T-cell (primary cell): ENCODE measurements at places on chromosomes 4 and X.

DNA sequence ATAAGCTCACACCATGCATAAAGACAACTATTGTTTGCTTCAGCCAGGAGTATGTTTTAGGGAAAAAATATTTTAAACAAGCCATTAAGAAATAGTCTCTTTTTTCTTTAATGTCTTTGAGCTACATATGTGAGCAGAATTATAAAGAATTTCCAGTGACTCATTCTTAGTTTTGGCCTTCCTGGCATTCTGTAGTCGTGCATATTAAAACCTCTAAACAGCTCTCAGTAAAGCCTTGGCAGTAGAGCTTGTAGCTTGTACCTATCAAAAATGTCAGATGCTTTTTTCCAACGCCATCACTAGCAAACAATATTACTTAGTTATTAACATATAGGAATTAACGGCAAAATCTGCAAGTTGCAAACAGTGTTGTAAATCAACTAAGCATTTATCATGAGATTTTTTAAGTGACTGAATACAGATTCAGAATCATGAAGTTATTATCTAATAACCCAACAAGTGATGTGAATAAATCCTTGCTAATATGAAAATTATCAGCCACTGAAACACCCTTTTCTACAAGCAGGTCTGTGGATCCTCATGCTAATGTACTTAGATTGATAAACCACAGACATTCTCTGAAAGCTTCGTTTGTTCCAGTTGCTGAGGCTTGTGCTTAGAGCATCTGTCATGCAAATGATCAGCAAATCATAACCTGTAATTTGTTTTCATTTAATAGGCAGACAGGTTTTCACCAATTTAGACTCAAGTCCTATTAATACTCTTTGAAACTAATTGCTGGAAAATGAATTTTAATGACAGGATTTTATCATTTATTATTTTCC is 412.0 kb upstream of the ATOH1 start:
- DNase-seq, result no peak

GRCh38 chrX:150525061-150525919 is 43.1 kb upstream of the MTM1 start:
- DNase-seq, result no peak

DNA sequence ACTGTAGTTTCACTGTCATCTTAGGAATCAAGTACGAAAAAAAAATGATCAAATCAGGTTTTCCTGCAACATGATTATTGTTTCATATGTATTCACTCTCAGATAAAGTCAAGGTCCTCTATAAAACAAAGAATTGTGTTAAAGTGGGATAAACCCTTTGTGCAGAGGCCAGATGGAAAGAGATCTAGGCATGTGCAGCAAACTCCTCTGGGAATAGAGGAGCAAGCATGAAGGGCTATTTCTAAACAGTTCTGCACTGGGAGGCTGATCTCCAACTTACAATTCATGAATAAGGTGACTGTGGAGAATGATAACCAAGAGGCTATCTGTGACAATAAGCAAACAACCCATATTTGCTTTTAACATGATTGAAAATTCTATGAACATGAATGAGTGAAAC is 2.4 kb upstream of the WDFY3 start:
- no peak for DNase-seq

DNA sequence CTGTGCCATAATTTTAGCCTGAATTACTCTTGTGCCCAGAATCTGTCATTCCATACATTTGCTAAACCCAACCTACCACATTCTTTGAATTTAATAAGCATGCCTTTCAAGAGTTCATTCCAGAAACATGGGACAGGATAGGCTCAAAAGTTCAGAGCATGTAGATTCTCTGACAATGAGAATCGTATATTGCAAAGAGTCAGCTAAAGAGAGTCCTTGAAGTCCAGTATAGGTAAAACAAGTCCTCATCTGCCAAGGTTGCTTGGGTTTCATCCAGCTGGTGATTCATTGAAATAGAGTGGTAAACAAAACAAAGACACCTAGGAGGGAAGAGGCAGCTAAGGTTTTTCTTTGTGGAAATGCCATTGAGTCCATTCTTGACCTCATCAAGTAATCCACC is 249.3 kb upstream of the DIPK2B start:
- DNase-seq, result no peak

DNA sequence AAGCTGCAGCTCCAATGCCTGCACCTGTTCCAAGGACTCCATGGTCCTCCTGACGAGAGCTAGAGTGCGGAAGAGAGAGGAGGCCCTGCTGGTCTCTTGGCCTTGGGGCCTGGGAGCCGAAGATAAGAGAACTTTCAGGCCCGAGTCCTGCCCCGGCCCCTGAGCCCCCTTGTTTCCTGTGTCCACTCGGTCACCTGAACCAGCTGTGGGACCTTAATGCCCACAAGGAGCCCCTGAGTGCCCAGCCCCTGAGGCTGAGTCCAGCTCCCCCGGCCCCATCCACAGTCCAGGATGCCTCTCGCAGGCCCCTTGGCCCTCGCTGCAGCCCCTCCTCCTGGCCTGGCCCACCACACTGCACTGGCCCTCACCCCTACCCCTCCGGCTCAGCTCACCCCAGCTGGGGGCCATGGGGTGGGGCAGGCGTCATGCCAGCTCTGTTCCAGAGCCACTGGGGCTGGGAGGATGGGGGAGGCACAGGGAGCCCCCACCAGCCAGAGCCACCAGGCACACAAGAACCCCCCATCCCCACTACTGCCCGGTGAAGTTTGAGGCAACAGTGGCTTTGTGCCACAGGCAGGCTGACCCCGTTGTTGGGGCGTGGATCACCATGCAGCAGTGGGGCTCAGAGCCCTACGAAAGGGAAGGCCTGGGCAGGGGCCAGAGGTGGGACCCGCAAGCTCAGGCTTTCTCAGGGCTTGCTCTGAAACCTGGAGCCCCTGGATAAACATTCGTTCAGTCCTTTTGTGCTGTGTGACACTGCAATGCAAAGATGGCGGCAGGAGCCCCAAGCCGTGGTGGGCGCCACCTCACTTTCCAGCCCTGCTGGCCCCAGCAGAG is 14.1 kb downstream of the NAT8L start:
- DNase-seq, result no peak

DNA sequence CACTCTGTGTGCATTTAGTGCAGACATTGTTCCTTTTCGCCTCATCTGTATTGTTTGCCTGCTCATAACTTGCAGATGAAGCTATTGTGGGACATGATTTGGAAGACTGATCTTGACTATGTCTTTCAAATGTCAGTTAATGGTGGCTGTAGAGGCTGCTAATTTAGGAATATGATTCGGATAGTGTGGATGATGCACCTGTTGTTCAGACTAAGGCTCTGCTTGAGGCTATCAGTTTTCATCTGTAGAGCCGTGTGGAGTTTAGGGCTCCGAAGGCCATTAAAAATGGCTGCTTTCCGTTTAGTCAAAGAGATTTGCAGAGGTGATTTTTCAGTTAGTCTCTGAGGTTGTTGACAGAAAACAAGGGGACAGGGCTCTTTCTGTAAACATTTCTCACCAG is 102.0 kb downstream of the GBA3 start:
- DNase-seq, result no peak

- no peak for DNase-seq
Observed at GRCh38 chrX:32489125-32489524, 722.2 kb downstream of the DMD start.

- DNase-seq, result no peak
Observed at GRCh38 chr4:70666369-70666768, at the start of gene JCHAIN. JCHAIN (minus strand) TSS chr4:70666508; CDS start chr4:70666490, 18 bp downstream.

GRCh38 chr4:103018391-103019307 is 856 bp downstream of the SLC9B1 start:
- DNase-seq, result no peak

DNA sequence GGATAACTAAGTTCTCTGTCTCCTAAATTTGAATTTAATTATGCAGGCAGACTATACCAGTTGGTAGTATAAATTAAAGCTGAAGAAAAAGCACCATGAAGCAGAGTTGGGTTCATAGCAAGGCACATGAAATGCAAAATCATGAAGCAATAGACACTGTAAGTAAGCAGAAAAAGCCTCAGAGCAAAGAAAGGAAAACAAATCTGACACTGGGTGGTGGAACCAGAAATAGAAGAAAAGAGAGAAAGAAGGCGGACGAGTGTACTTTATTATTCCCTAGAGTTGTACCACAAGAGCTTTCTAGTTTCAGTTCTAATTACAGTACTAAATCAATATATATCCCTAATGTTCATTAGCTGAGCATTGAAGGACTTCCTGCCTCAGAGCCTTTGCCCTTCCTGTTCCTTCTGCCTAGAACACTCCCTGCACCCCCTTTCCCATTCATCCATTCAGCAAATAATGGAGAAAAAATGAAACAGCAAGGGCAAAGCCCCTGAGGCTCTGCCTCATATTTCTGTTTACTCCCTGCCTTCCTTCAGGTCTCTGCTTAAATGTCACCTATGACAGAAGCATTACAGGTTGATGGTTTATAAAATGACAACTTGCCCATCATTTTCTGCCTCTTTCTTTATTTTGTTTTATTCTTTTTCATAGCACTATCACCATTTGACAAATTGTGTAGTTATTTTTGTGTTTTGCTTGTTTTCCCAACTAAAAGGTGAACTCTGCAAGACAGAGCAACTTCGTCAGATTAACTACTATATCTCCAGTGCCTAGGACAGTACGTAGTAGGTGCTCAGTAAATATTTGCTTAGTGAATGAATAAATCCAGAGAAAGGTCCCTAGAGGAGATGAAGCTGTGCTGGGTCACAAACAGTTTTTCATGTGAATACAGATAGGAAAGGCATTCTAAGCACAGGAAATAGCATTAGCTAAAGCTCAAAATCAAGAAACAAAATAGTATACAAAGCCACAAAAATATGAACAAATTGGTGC is 154.0 kb upstream of the RASGEF1B start:
- DNase-seq, result no peak

DNA sequence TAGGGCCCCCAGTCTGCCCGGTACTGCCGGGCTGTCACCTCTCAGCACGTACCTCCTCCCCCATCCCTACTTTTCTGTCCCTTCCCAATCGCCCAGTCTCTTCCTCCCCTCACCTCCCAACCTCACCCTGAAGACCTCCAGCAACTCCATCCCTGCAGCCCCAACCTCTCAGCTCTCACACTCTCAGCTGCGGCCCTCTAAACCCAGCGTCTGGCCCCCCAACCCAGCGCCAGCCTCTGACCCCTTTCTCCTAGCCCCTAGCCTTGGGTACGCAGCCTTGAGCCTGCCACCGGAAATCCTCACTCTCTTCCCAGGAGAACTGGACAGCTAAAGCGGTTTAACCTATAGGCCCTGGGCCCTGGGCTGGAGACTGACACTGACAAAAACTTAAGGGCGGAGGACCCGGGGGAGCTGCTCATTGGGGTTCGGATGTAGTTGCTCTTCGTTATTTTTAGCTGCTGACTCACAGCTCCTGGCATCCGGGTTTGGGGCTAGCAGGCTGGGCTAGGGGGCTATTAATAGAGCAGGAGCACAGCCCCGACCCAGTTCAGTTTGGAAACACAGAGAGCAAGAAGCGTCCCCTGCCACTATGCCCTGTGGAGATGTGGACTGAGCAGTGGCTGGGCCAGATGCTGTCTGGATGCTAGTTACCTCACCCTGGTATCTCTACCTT is 9.6 kb upstream of the DLG3 start:
- no peak for DNase-seq

DNA sequence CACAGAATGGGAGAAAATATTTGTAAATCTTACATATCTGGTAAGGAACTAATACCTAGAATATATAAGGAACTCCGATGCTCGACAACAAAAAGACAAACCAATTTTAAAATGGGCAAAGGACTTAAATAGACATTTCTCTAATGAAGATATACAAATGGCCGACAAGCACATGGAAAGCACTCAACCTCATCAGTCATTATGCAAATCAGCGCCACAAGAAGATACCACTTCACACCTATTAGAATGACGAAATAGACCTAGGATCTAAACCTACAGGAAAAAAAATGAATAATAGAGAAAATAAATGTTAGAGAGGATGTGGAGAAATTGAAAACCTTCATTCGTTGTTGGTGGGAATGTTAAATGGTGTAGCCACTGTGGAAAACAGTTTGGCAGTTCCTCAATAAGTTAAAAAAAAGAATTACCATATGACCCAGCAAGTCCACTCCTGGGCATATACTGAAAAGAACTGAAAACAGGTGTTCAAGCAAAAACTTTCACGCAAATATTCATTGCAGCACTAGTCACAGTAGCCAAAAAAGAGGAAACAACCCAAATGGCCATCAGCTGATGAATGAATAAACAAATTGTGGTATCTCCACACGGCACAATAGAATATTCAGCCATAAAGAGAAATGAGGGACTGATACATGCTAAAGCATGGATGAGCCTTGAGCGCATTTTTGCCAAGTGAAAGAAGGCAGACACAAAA is 57.3 kb upstream of the WDR19 start:
- DNase-seq, result no peak

- DNase-seq, result no peak
Observed at GRCh38 chr4:93912146-93912545, 83.6 kb downstream of the ATOH1 start.

GRCh38 chr4:186685767-186686183 is 37.9 kb downstream of the FAT1 start:
- no peak for DNase-seq

GRCh38 chr4:96108146-96108545 is 268.3 kb downstream of the PDHA2 start:
- DNase-seq, result no peak

GRCh38 chr4:139863531-139863930 is 197.9 kb downstream of the MGST2 start:
- DNase-seq, result no peak

DNA sequence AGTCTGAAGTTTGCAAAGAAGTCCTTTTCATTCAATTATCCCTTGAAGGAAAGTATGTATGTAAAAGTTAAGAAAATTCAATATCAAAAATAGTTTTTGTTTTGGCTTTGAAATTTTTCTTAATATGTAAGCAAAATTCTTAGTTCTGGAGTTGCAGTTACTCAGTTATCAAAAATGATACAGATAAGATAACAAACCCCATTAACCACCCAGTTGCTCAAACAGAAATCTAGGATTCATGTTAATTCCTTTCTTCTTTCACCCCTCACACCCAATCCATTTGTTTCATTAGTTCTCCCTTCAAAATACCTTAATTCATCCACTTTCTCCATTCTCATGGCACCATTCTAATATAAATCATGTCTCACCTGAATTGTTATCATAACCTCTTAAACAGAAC is 40.5 kb upstream of the JADE1 start:
- DNase-seq, result no peak

DNA sequence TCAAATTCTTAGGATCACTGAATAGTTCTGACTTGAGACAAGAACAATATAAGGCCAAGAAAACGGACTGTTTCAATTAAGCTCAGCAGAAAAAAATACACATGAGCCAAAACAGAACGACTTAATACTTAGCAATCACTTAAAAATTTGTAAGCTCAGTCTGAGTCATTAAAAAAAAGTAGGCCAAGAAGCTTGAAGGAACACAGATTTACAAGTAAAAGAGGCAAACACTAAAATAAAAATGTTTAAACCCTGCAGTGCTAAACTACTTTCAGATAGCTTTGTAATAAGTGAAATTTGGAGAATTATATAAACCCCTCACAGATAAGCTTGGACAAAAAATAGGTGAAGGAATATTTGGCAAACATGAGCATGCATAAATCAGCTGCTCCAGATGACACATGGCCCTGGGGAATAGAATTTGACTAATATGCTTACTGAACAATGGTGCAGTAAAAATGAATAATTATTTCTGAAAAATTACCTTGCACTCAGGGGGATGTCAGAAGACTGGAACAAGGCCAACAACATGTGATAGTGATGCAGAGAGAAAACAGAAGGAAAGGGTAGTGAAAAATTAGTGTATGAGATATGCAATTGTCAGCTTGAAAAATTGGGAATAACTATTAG is 49.6 kb downstream of the LNX1 start:
- no peak for DNase-seq

- no peak for DNase-seq
Observed at GRCh38 chrX:427812-428725, 41.4 kb upstream of the PPP2R3B start.

GRCh38 chr4:4564522-4564921 is 22.7 kb upstream of the STX18 start:
- no peak for DNase-seq

GRCh38 chrX:16462912-16463311 is 187.0 kb upstream of the S100G start:
- DNase-seq, result no peak
